WTC11 (cell line): ENCODE measurements at places on chromosomes 7 and 10.

GRCh38 chr10:71323407-71323806 lies 4.3 kb downstream of the SLC29A3 start:
- no peak for DNase-seq

- DNase-seq, result no peak
These were observed 144.0 kb upstream of the PPP1R3A start for GRCh38 chr7:114062810-114063209.

DNA sequence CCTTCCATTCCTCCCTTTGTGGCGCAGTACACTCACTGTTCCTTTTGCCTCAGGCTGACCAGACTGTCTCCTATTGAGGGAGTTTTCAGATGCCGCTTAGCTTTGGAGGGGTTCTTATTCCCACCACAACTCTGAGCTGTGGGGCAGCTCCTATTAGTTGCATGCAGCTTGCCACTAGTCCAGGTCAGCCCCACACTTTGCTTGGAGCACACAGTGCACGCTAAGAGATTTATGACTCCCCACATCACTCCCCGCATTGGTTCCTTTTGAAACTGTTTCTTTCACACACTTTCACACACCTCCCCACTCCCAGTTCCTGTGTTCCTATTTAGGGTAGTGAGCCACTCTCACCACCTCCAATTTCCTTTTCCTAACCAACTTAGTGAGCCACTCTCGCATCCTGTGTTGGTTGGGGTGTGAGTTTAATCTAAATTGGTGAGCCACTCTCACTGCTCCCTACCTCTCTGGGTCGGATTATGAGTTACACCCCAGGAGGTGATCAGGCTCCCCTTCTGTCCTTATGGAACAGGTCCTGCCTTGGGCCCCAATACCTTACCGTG lies 10.4 kb upstream of the ZNF485 start:
- DNase-seq, result no peak

- DNase-seq, result no peak
These were observed 82.6 kb downstream of the PIP4K2A start for GRCh38 chr10:22631646-22632278.

DNA sequence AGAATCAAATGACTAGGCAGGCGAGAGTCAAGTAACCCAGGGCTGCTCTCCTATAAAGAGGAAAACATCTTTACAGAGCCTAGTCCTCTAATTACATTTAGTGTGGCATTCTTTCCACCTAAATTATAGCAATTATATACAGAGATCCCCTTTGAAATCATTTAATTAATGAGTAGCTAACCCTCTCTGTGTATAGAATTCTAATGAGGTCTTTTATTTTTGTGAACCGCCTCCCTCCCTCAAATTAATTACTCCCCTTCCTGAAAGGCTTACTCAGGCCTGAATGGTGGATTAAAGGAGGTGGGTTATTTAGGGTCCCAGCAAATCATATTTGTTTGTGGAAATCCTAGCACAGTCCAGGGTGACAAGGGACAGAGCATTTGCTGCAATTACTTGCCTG lies 551.8 kb downstream of the SORCS3 start:
- no peak for DNase-seq
